ENCODE measurements at places on chromosomes 4 and X.

DNA sequence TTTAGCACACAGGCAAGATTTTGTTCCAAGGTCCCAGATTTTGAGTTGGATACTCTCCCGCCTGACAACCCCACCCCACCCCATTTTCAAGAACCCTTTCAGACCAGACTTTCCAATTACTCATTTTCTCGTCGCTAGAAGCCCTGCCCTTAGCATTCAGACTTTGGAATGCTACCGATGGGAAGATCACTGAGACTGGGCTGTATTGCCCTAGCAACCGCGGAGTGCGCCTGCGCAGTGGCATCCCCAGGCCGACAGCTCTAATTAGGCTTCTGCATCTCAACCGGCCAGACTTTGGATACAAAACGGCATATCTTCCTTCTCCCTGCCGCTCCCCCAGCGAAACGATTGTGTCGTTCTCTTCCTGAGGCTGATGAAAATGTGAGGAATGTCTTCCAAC, 3.4 kb downstream of the MAGEE2 start:
- no peak for DNase-seq

DNA sequence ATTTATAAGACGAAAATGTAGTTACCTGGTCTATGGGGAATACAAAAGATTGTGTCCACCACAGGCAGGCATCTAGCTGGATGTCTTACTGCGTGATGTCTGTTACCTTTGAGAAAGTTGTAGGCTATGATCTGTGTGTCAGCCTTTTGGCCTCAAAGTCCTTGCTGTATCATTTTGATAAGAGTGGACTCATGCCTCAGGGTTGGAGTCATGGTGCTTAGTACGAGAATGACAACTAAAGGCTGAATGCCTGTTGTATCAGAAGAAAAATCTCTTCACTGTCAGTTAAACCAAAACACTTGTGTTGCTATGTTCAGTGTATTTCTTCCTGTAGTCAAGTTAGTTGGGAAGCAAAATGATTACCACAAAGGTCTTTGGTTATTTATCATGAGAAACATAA, 226.2 kb downstream of the ARHGAP10 start:
- no peak for DNase-seq

DNA sequence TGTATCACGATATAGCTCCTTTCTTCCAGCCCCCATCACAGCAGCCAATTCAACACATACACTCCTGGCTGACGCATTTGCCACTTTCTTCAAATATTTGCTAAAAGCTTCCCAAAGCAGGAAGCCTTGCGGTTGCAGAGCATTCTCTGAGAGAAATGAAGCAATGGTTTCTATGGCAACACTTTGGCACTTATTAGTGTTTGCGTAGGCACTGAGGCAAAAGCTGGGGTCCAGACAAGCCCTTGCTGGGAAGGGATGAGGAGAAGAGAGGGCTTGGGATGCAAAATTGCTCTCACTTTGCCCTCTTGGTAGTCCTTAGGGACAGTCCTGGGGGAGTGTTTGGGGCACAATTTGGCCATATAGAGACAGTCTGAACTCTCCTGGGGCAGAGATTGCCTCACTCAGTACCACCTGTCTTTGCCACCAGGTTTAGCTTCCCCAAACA, 55.0 kb upstream of the PAK3 start:
- DNase-seq = peak; percentile 57

GRCh38 chr4:111921714-111922113, 223.5 kb upstream of the FAM241A start:
- no peak for DNase-seq

DNA sequence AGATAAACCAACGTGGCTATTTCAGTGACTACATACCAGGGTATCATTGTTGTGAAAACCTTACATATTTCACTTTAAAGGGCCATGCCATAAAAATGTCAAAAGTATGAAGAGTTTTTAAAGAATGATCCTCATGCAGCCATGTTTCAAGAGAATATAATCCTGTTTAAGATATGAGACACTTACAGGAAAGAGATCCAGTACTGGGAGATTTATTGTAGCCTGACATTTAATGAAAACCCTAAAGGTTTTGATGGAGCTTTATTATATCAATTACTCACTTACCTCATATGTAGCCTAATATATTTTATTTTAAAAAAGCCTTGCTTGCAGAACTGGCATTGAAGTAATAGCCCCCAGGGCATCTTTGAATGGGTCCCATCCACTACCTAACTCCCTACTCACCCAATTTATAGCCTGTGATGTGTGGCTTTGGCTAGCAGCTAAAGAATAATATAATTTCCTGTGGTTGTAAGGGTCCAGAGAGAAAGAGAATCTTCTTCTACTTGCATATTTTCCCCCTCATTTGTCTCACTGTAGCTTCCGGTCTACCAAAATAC, 7.7 kb upstream of the GABRG1 start:
- no peak for DNase-seq

GRCh38 chr4:3388471-3389232, 53.1 kb upstream of the HGFAC start:
- no peak for DNase-seq

DNA sequence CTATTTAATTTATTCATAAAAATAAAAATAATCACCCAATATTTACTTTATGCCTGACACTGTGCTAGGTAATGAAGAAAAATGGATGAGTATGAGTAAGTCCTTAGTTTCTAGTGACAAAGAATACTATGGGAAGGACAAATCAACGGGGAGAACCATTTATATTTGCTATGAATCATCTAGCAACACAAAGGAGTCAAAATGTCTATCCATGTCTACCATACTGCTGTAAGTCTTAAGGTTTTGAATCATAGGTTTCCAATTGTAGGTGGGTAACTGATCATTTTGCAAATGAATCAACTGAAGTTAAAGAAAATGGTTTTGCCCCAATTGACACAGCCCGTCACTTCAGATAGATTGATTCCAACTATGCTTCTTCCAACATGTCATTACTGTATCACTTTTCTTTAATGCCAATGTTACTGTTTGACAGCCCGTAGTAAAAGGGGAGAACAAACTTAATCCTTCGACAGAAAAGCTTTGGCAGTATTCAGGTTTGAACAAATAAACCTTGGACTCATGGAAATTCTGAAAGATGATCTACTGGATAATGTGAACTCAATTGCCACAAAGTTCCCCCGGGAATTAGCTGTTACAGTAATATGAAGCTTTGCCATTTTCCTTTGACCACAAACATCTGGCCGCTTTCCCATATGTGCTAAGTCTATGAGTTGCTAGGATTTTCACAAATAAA, 3.2 kb downstream of the TDO2 start:
- DNase-seq = no peak

- peak; percentile 2 for DNase-seq
These were observed 165.5 kb downstream of the KLF8 start for GRCh38 chrX:56397636-56398035.

GRCh38 chr4:158038718-158039117, 134.1 kb downstream of the GASK1B start:
- no peak for DNase-seq

DNA sequence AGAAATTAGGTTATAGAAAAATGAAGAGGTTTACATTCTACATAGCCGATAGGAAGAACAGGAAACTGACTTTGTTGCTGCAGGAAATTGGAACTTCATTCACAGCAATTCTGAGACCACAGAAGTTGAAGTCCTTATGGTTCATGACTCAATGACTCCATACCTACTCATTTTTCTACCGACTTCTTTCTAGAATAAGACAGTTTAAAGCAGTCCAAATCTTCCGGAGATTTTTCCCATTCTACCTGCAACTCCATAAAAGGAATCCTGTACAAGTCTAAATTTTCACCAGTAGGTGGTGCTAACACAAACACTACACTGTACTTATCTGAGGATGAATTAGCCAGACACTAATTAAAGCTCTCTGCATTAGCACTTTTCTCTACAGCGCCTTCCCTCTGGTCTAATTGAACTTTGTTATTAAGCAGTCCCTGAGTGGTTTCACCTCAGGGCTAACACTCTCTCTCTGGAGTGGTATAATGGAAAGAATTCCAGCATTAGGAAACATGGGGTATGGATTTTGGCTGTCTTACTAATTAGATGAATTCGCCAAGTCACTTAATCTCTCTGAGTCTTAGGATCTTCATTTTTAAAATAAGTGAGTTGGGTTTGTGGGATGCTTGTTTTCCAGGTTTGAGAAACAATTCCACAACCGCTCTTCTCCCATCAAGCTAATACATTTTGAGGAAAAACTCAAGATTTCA, 167.9 kb downstream of the SMIM20 start:
- peak; percentile 24 for DNase-seq

DNA sequence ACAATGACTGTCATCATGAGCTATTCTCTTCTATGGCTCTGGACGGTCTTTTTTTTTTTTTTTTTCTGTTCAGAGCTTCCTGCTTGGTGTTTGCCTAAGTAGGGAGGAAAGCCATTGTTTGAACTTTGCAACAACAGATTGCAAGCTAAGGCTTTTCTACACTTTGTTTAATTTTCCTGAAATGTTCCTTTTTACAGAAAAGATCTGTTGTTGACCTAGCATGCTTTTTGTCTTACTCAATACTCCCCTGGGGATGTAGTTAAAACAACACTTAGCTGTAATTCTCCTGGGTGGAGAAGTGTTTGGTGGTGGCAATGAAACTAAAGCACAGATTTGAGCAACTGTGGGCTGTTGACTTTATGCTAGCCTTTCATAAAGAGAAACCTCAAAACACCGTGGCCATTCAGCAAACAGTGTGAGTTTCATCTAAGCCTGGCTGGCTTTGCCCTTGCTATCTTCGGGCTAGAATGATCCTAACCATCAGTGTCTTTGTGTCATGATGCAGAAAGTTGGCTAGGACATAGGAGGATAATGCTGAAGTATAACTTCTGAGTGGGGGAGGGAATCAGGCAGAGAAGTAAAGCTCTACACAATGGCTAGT, 110.5 kb downstream of the ANXA3 start:
- no peak for DNase-seq

DNA sequence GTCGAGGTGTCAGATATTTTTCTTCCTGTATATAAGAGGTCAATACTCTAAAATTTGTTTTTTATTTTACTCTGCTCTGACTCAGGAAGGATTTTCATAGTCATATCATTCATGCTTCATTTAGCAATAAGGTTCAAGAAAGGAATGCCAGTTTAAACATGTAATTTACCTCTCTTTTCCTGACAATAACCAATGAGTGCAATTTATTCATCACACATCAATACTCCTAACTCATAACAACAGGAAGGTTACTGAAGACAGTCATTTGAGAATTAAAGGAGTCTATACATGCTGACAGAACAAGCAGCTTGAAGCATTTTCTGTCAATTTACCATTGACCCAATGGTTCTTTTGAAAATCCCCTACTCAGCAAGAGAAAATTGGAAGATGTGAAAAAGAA, 190.3 kb upstream of the RPS6KA3 start:
- no peak for DNase-seq

GRCh38 chr4:21467551-21467950, 481.0 kb downstream of the KCNIP4 start:
- no peak for DNase-seq

- DNase-seq = no peak
These were observed 32.5 kb downstream of the ETDB start for GRCh38 chrX:135087867-135088266.

GRCh38 chr4:183337833-183338232, 15.6 kb upstream of the CLDN24 start:
- no peak for DNase-seq
